ENCODE measurements at places on chromosomes 12 and 14.
A peak's percentile ranks its signal among the peaks of the same experiment; 100 is the strongest.

DNA sequence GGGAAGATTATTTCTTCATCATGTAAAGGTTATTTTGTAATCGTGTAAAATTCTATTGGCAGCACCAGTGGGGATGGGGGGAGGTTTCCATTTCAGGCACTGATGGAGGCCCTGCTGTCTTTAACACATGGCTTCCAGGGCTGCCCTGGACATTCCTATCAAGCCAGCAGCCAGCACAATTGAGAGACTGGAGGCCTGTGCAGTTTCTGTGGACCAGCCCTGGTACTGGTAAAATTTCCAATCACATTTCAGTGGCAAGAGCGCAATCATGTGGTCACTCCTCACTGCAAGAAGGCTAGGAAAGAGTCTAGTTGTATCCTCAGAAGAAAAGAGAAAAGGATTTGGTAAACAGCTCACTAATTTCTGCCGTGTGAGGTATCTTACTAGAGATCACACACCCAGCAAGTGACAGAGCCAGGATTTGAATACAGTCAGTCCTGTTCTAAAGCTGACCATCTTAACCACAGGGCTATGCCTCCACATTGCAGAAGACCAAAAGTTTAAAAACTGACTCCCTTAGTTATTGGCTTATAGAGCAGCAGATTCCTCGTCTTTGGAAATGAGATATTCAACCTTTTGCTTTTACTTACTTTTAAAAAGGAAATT lies 179.4 kb upstream of the ARHGAP5 start:
- DNase-seq: no peak

- peak; percentile 17 for DNase-seq
Measured at GRCh38 chr12:124493809-124494750, 73.3 kb downstream of the NCOR2 start.

DNA sequence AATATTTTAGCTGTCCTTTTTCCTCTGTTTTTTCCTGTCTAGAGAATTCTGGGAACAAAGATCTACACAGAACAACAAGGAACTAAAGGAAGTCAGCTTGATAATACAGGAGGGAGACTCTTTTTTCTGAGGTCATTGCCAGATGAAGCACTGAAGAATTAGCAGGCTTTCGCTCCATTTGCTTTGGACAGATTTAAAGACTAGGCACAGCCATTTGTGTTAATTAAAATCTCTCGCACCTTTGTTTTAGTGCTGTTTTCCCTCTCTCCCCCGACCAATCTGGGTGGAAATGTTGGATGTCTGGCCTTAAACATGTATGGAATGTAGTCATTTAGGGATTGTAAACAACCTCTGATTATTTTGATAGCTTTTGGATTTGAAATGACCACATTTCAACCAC lies 9.6 kb upstream of the GPHN start:
- DNase-seq: no peak

DNA sequence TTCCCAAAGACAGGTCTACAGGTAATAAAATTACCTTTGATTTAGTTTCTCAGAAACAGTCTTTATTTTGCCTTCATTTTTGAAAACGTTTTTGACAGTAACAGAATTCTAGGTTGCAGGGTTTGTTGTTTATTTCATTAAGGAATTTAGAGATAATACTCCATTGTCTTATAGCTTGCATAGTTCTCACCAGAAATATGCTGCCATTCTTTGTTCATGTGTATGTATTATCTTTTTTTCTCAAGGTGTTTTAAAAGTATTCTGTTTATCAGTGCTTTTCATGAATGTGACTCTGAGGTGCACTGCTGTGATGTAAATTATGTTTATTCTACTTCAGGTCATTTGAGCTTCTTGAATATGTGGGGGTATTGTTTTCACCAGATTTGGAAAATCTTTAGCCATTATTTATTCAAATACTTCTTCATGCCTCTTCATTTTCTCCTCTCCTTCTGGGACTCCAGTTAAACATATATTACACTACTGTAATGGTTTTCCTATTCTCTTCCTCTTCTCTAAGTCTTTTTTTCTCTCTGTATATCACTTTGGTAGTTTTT lies 32.7 kb downstream of the ZNF605 start:
- DNase-seq: no peak

- DNase-seq: no peak
Measured at GRCh38 chr14:76546426-76547221, 170.7 kb downstream of the ESRRB start.

DNA sequence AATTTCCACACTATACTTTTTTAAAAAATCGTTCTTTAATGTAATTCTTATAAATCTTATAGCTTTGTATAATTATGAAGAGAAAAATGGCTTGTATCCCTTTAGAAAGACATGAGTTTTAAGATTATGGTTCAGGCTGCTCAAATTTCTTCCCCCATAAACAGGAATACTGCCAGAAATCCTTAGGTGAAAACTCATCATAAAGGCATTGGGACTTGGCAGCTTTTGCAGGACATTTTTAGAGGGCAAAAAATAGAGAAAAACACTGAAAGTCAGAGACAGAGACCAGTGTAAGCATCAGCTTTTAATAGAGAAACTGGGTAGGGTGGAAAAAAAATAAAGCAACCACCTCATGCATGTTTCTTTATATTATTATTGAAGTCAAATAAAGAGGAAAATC lies 29.1 kb downstream of the LRRK2 start:
- DNase-seq: no peak

GRCh38 chr14:86530457-86530856 lies 1000.5 kb downstream of the FLRT2 start:
- no peak for DNase-seq

- DNase-seq: no peak
Measured at GRCh38 chr12:111607239-111607638, 8.1 kb upstream of the ATXN2 start.

DNA sequence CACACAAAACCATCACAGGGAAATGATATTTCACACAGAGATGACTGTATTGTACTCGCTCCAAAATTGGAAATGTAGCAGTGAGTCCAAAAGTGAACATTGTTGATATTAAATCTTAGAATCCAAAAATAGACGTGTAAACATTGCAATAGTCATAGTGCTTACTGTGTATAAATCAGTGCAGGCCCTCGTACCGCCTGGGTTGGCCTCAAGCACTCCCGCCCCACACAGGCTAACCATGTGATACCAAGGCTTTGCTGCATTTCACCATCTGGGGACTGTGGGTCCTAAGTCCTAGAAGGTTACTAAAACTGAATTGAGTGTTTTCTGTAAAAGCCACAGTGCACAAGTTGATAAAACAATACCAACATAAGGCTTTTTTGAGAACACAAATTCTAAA lies 107.3 kb downstream of the PPP2R5E start:
- DNase-seq: no peak

GRCh38 chr14:104677512-104678332 lies 11.7 kb upstream of the INF2 start:
- DNase-seq: peak; percentile 77

DNA sequence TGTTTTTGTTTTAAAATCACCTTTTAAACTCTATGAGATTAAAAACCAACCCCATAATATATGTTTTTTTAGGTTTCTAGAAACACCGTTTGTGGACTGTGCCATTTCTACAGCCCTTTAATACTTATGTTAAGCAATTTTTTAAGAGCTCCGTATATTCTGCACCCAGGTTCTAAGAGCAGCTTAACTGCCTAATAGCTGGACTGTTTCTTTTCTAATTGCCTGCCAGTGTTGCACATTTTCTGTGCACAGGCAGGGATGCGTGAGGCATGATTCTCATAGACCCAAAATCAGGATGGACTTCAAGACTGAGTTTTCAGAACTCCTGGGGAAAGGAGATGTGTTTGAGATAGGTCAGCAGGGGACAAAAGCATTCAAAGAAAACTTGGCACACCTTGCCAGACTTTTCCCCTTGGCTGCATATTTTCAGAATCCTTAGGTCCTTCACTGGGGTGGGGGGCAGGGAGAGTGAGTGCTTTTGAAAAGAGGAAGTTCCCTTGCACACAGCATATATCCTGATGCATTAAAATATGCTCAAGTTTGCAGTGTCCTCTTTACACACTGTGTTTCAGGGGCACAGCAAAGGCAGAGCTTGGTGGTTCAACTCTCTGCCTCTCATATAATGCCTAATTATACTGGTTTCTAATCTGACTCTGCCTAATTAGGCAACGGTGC lies 27.9 kb downstream of the TMEM30B start:
- DNase-seq: no peak

- DNase-seq: no peak
Measured at GRCh38 chr14:71918955-71919354, 13.3 kb upstream of the RGS6 start.

DNA sequence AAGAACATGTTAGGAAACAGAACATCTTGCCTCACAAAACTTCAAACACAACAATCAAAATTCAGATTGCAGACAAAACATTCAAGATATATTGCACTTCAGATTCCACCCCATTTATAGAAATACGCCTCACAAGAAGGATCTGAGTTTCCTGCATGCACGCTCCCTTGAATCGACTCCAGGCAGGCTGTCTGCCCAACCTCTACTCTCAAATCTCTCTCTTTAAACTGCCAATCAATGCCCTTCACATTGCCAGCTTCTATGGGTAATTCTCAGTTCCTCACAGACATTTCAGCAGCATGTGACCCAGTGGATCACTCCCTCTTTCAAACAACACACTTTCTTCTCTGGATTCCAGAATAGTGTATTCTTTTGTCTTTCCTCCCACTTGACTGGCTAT lies 184.1 kb downstream of the PRKD1 start:
- DNase-seq: no peak

GRCh38 chr14:59037620-59038019 lies 150.8 kb upstream of the DAAM1 start:
- DNase-seq: no peak

- DNase-seq: no peak
Measured at GRCh38 chr14:94003397-94003796, 6.3 kb downstream of the CCDC197 start.

DNA sequence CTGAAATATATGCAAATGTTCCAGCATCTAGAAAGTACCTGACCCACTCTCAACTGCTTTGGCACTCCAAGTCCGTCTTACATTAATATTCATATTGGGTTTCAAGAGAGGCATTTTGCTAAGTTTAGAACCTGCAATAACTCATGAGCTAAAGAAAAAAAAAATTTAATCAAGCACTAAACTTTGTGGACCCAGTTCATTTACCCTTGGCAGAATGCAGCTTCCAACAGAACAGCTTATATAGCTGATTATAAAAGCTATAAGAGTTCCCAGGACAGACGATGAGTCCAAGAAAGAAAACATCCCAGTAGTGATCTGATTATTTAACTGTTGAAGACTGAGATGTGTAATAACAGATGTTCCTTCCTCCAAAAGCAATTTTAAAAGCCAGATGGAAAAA lies 592.0 kb downstream of the KCNH5 start:
- DNase-seq: no peak

- DNase-seq: no peak
Measured at GRCh38 chr14:52348279-52348678, 34.2 kb downstream of the PTGER2 start.

GRCh38 chr12:65953631-65954030 lies 129.3 kb downstream of the HMGA2 start:
- no peak for DNase-seq

DNA sequence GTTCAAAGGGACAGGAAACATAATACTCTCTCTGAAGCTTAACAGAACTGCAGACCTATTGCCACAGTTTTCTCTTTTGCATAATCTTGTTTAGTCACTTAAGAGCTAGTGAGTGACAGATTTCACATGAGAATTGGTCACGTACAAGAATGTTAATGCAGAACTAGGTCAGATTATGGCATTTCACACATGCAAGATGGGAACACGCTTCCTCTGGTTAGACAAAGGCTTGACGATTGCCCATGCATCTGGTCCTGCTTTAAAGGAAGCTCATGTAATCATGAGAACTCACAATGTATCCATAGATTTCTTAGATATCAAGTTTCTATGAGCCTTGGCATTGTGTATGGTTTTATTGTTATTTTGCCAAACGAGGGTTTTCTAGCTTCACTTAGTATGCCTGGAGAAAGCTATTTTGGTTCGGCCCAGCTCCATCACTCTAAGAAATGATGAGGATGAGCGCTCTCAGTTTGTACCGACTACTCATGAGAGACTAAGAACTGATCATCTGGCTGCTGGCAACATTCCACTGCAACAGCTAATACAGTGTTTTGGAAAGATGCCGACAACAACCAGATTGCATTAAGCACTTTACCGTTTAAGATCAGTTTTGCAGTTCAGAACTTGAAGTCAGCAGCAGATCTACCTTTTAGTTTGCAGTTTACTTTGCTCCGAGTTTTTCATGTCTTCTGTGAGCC lies 380.0 kb downstream of the DIO2 start:
- DNase-seq: no peak

- no peak for DNase-seq
Measured at GRCh38 chr14:101105045-101105444, 201.5 kb upstream of the RTL1 start.

DNA sequence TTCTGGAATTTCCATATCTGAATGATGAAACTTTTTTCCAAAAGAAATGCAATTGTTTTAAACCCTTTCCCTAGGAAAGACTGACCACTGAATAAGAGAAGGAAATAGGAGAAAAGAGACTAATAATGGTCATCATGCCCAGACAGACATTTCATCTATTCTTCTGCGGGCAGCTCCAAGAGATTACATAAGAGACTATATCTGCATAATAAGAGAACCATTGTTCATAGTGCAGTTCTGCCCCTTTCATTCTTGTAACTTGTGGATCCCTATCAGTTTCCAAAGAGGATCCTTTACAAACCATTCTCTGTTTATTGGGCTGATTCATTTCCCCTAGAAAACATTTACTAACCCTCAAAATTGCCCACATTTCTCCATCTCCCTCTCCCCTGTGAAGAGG lies 197.8 kb downstream of the FSCB start:
- no peak for DNase-seq

Data from activated T-cell treated with anti-CD3 and anti-CD28 coated beads, Interleukin-2, amount 50 U/mL, for 4 hours (primary cell).